ENCODE measurements at places on chromosomes 4 and X. TPM values are rescaled to one million over a fixed set of nuclear protein-coding genes. Genes with fewer than 3 reads are reported as not detected.

GRCh38 chr4:149961876-149962597, 116.2 kb upstream of the DCLK2 start:
- DNase-seq: peak; percentile 30

- no peak for DNase-seq
These were observed 9.4 kb downstream of the FNIP2 start for GRCh38 chr4:158778156-158778711.

DNA sequence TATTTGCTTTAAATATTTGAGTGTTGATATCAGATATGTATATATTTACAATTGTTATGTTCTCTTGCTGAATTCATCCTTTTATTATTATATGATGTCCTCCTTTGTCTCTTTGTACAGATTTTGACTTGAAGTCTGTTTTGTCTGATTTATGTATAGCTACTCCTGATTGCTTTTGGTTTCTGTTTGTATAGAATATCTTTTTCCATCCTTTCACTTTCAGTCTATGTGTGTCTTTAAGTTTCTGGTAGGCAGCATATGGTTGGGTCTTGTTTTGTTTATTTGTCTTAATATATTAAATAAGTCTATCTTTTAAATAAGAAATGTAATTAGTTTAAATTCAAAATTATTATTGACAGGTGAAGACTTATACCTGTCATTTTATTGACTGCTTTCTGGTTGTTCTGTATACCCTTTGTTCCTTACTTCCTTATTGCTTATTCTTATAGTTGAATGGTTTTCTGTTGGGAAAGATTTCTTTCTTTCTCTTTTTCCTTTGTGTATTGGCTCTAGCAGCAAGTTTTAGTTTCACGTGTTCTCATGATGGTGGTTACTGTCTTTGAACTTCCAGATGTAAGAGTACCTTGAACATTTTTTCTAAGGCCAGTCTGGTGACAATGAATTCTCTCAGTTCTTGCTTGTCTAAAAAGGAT, 31.1 kb downstream of the RAB28 start:
- peak; percentile 31 for DNase-seq

DNA sequence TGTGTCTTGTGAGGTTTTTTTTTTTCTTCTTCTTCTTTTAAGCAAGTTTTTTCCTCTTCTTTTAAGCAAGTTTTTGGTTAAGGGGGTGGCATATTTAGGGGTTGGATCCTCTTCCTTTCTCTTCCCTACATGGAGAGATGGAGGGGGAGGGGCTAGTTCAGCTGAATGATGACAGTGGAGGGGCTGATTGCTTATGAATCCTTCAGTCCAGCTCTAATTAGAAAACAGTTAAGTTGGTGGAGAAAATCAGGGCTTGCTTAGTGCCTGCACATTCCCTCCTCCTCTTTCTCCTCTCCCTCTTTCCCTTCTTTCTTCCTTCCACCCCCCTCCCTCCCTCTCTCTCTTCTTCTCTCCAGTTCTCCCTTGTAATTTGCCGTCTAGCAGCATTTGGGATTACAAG, 4.4 kb upstream of the HAND2 start:
- no peak for DNase-seq

DNA sequence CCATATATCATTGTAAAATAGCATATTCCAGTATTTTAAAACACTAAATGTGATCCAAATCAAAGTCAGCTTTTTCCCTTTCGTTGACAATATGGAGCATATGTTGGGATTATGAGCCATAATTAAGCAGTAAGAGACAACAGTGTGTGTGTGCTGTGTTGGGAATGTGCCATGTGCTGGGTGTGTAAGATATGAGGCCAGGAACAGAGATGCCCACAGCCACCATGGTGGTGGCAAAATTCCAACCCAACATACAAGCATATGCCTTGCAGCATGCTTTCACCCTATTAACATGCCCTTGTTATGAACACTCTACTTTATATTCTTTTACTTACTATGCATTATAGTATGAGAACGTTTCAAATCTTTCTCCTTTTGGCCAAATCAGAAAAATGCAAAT, 1560.4 kb upstream of the TENM3 start:
- DNase-seq: no peak

GRCh38 chr4:24262616-24263015, 321.7 kb downstream of the DHX15 start:
- no peak for DNase-seq

DNA sequence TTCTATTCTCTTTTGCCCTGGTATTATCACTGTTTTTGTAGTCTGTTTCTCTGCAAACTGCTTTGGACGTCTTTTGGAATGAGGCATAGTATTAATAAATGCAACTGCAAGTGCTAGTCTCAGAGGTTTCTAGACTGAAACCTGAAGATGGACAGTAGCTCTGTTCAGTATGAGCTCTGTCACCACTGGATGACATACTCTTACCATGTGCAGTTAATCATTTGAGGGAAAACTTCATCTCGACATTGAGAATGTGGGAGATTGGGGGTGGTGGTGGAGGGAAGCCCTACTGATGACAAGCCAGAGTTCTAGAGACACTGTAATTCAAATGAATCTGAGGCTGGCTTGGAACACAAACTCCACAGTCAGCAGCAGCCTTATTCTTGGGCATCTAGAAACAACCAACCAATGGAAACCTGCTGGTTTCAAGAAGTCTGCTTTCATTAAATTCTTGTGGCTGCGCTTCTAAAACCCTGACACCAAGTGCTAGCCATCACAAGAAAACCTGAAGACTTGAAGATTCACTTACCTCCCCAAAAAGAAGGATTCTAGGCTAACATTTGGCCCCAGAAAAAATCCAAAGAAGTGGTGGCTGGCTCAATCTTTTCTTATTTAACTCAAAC, 161.7 kb downstream of the RASL11B start:
- no peak for DNase-seq

DNA sequence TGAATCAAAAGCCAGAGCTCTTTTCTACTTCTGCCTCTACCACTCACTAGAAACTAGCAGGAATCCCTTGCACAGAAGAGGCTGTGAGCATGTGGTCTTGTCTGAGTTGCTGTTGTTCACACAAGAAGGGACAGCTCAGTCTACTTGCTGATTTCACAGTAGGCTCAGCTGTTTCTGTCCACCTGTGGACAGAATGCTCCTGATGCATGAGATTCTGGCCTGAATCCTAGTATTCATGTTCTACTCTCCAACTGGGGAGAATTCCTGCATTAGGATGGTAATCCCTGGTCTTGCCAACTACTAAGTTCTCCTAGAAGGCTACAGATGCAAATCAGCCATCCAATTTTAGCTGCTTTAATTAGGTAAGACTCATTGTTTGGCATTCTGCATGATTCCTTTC, 112.8 kb downstream of the PPA2 start:
- DNase-seq: no peak

DNA sequence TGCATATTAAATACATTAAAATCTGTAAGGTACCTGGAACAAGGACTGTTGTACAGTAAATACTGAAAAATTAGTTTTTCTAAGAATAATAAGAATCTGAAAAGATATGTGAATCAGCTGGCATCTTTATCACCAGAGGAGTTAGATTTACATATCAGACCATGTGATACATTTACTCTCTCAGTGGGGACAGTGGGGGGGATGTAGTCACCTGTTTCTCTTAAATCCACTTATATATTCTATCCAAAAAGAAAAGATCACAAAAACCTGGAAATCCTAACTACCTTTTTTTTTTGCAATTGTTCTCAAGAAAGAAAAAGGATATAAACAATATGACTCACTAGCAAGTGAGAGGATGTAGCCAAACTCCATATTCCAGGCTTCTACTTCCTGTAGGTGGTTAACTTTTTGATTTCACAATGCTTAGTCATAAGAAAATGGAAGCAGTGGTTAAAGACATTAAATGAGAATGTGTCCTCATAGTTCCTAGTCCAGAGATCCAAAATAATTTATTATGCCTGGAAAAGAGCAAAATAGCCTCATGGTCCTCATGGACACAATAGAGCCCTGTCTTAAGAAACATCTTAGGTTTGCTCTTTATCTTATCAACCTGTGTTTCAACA, 22.5 kb upstream of the MYOZ2 start:
- peak; percentile 51 for DNase-seq

DNA sequence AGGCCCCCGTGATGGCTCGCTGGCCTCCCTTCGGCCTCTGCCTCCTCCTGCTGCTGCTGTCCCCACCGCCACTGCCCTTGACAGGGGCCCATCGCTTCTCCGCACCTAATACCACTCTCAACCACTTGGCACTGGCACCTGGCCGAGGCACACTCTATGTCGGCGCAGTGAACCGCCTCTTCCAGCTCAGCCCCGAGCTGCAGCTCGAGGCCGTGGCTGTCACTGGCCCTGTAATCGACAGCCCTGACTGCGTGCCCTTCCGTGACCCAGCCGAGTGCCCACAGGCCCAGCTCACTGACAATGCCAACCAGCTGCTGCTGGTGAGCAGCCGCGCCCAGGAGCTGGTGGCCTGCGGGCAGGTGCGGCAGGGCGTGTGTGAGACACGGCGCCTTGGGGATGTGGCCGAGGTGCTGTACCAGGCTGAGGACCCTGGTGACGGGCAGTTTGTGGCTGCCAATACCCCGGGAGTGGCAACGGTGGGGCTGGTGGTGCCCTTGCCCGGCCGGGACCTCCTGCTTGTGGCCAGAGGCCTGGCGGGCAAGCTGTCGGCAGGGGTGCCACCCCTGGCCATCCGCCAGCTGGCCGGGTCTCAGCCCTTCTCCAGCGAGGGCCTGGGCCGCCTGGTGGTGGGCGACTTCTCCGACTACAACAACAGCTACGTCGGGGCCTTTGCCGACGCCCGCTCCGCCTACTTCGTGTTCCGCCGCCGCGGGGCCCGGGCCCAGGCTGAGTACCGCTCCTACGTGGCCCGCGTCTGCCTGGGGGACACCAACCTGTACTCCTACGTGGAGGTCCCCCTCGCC, 3.0 kb downstream of the PLXNB3 start:
- no peak for DNase-seq

DNA sequence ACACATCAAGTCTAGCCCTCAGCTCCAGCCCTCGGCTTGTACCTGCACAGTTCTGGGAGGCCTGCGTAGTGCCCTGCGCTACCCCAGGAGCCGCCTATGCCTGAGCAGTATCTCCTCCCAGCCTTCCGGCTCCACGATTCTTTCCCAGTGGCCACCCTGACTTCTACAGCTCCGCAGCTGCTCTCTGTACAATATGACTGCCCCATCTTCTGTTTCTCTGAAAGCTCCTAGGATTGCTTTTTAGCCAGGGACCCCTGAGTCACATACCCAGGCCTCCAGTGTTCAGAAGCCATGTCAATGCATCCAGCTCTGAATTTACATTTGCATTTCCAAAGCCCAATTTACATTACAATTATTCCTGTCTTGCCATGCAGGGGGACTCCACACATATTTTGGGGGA, 135.5 kb downstream of the PJA1 start:
- DNase-seq: no peak

DNA sequence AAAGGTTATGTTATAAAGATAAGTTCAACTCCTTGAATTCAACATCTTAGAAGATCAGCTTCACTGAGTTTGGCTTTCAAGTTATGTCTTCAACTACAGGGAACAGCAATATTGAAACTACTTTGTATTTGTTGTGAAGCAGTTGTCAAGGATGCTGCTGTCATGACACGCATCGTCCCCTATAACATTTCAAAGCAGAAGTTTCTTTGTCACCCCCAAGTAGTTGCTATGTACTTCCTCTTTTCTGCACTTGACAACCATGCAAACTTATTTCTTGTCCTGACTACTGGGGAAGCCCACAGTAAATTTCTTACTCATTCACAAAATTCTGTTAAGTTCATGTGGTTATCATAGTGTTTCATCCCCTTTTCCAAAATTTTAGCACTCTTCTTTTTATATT, 14.3 kb downstream of the ANTXR2 start:
- DNase-seq: no peak

DNA sequence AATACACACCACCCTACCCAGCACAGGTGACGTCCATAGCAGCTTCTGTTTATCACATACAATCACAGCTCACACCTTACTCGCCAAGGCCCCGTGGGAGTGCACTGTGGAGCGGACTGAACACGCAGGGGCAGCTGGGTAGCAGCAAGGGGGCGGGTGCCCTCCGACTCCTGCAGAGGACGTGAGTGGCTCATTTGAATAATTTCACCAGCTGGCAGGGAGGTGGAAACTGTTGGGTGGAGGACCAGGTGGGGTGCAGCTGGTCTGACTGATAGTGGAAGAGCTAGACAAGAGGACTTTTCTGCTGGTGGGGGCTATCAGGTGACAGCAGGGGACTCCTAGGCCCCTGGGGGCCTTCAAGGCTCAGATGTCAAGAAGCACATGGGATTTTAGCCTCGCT, 16.3 kb downstream of the MAN2B2 start:
- no peak for DNase-seq

GRCh38 chrX:20066968-20067708, 49.6 kb downstream of the MAP7D2 start:
- DNase-seq: peak; percentile 62

- DNase-seq: no peak
These were observed 10.3 kb upstream of the UGT2B11 start for GRCh38 chr4:69224891-69225290.

GRCh38 chr4:127048376-127049044, 584.2 kb upstream of the INTU start:
- DNase-seq: no peak

DNA sequence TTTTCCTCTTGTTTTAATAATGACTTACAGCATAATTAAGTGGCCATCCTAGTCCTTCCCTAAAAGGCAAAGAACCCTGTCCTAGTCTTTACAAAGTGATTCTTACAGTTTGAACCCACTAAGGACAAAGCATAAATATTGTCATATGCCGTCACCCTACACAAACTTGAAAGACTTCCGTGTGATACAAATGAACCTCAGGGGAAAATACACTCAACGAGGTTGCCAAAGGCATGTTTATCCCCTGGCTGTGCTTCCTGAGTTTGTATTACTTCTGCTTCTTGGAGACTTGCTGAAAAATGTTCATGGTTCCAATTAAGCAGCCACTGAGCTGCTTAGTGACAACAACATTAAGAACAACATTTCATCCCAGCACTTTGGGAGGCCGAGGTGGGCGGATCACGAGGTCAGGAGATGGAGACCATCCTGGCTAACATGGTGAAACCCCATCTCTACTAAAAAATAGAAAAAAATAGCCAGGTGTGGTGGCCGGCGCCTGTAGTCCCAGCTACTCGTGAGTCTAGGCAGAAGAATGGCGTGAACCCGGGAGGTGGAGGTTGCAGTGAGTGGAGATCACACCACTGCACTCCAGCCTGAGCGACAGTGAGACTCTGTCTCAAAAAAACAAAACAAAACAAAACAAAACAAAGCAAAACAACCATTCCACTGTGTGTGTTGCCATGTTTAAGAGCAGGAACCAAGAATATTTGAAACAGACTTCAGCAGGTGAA, 16.2 kb downstream of the RASSF6 start:
- DNase-seq: no peak

GRCh38 chr4:99436462-99436861, 1.3 kb upstream of the ADH7 start:
- DNase-seq: no peak

Gene SRPK3
- 0.27 TPM for polyA plus RNA-seq

Gene TEX13A
- not detected for polyA plus RNA-seq

Gene IBSP
- polyA plus RNA-seq: not detected

Gene GPR173
- polyA plus RNA-seq: 1.5 TPM

Gene KIT
- 14.7 TPM for polyA plus RNA-seq

Gene GIMD1
- polyA plus RNA-seq: 25.4 TPM

Gene CLTRN
- not detected for polyA plus RNA-seq

Gene TMPRSS11B
- polyA plus RNA-seq: 0.12 TPM

Gene MTTP
- 232 TPM for polyA plus RNA-seq

Data from small intestine (tissue), 16 donors.